ENCODE measurements at places on chromosomes 5 and 9. TPM values are rescaled to one million over a fixed set of nuclear protein-coding genes. Genes with fewer than 3 reads are reported as not detected.

Gene IFNK
- not detected for total RNA-seq

Gene MOB3B
- 27.4 TPM for total RNA-seq

Gene FOXD1
- 6.2 TPM for total RNA-seq

Gene POLR1E
- 33.0 TPM for total RNA-seq

Gene ERAP2
- 7.1 TPM for total RNA-seq

Gene FAM120A
- total RNA-seq, result 90.3 TPM

Gene GRIN3A
- total RNA-seq, result not detected

Gene SLC6A7
- total RNA-seq, result not detected

Gene NR2F1
- 1.6 TPM for total RNA-seq

Gene CCNJL
- under 0.01 TPM for total RNA-seq

Gene PTRH1
- total RNA-seq, result 7.2 TPM

Gene ENTPD2
- total RNA-seq, result not detected
